ENCODE measurements at places on chromosomes 3 and 15.

GRCh38 chr3:124780356-124780755, 50.1 kb downstream of the UMPS start:
- no peak for DNase-seq

- no peak for DNase-seq
Measured at GRCh38 chr3:130515755-130516154, 1.2 kb upstream of the COL6A6 start.

GRCh38 chr15:61184431-61184830, 44.7 kb downstream of the RORA start:
- DNase-seq, result no peak

- DNase-seq, result no peak
Measured at GRCh38 chr3:153295901-153296300, 133.9 kb downstream of the RAP2B start.

- DNase-seq, result no peak
Measured at GRCh38 chr3:14620512-14620911, 31.1 kb upstream of the CCDC174 start.

DNA sequence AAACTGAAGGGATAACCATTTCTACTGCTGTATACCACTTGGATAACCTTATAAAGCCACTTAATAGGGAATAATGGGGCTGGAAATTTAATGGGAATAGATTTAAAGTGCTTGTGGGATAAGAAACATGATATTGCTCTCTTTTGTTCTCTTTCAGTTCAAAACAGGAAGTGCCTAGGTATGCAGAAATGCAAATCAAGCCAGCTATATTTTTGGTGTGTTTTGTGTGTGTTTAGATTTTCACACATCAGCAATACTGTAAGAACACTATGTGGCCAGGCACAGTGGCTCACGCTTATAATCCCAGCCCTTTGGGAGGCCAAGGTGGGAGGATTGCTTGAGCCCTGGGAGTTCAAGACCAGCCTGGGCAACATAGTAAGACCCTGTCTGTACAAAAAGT, 442.3 kb upstream of the TPRG1 start:
- DNase-seq, result no peak

- DNase-seq, result no peak
Measured at GRCh38 chr3:118949113-118949760, 85.4 kb downstream of the IGSF11 start.

All from urothelium cell line (cell line).